ENCODE measurements at places on chromosomes 1 and 21. TPM values are rescaled to one million over a fixed set of nuclear protein-coding genes. Genes with fewer than 3 reads are reported as not detected.

Gene IGSF5
- total RNA-seq = not detected

Gene PRKAA2
- total RNA-seq = not detected

Gene HHAT
- total RNA-seq = 4.2 TPM

Gene PTPN14
- total RNA-seq = 0.33 TPM

Gene SCAF4
- 71.9 TPM for total RNA-seq

Gene DISC1
- total RNA-seq = 37.0 TPM

Gene NCAM2
- 0.41 TPM for total RNA-seq

Gene LMX1A
- total RNA-seq = not detected

Gene ACTL8
- not detected for total RNA-seq

Gene CD48
- total RNA-seq = 249 TPM

Gene NPHS2
- not detected for total RNA-seq

Gene PTAFR
- total RNA-seq = 0.86 TPM

Gene S100A12
- not detected for total RNA-seq

Gene FMO2
- not detected for total RNA-seq

Gene ASCL5
- 0.49 TPM for total RNA-seq

Gene S100A16
- not detected for total RNA-seq

Gene TMEM9
- 22.2 TPM for total RNA-seq

Measured in T-cell (primary cell).